ENCODE measurements at places on chromosomes 1 and 21. TPM values are rescaled to one million over a fixed set of nuclear protein-coding genes. Genes with fewer than 3 reads are reported as not detected.

The P3H1 gene
- polyA plus RNA-seq = 60.6 TPM

The LRRC38 gene
- 52.6 TPM for polyA plus RNA-seq

The FCAMR gene
- not detected for polyA plus RNA-seq

- no peak for DNase-seq
Observed at GRCh38 chr1:97728436-97728835, 192.4 kb downstream of the DPYD start.

DNA sequence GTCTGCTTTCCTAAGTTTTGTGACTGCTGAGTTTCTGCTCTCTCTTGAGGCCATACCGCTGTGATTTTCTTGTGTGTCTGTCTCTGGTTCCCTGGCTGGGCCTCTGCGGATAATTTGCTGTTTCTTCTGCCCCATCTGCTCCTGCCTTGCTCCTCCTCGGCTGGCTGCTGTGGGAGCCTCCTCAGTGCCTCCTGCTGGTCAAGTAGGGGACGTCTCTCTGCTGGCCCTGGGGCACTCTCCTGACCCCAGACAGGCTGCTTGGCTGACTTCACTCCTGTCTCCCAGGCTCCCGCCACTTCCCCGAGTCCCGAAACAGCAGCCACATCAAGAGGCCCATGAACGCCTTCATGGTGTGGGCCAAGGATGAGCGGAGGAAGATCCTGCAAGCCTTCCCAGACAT is 28.5 kb downstream of the ETNK2 start:
- DNase-seq = no peak

Measured in muscle of arm (tissue), 14 donors.